Breast epithelium (tissue), 4 donors: ENCODE measurements at places on chromosomes 12 and 14. TPM values are rescaled to one million over a fixed set of nuclear protein-coding genes. Genes with fewer than 3 reads are reported as not detected.

PIWIL1 gene
- total RNA-seq: not detected

PKP2 gene
- 32.5 TPM for total RNA-seq

PRB2 gene
- not detected for total RNA-seq

SETD1B gene
- total RNA-seq: 4.2 TPM

TAS2R7 gene
- not detected for total RNA-seq

LRTM2 gene
- total RNA-seq: not detected

KRT7 gene
- total RNA-seq: 1,051 TPM

NRXN3 gene
- total RNA-seq: 3.5 TPM

B4GALNT3 gene
- 4.6 TPM for total RNA-seq

AVPR1A gene
- 7.5 TPM for total RNA-seq

EXOC3L4 gene
- total RNA-seq: 1.0 TPM

TTC9 gene
- 0.48 TPM for total RNA-seq

ST8SIA1 gene
- 11.1 TPM for total RNA-seq

PAPLN gene
- total RNA-seq: 19.7 TPM

TGM1 gene
- total RNA-seq: 1.6 TPM

NYNRIN gene
- total RNA-seq: 7.7 TPM

REP15 gene
- 3.3 TPM for total RNA-seq

NXPH4 gene
- not detected for total RNA-seq

FZD10 gene
- total RNA-seq: 2.0 TPM

CCDC196 gene
- not detected for total RNA-seq

DPPA3 gene
- total RNA-seq: not detected

KRT3 gene
- not detected for total RNA-seq

CIROP gene
- total RNA-seq: not detected

HNRNPC gene
- total RNA-seq: 480 TPM

MYBPC1 gene
- total RNA-seq: 92.2 TPM

PARP11 gene
- total RNA-seq: 7.5 TPM

POTEG gene
- total RNA-seq: not detected

FAM90A1 gene
- total RNA-seq: not detected

FSCB gene
- not detected for total RNA-seq

BEST3 gene
- total RNA-seq: 0.66 TPM

TAS2R30 gene
- total RNA-seq: 8.6 TPM

KRT71 gene
- 0.16 TPM for total RNA-seq

OR6C2 gene
- total RNA-seq: not detected

ENO2 gene
- 5.0 TPM for total RNA-seq

RNU7-1 gene
- total RNA-seq: not detected

LMBR1L gene
- 58.3 TPM for total RNA-seq

DTX1 gene
- 7.9 TPM for total RNA-seq

VRTN gene
- total RNA-seq: not detected

ZDHHC22 gene
- not detected for total RNA-seq

PTPRQ gene
- total RNA-seq: 0.66 TPM

SERPINA5 gene
- 20.6 TPM for total RNA-seq

RTN1 gene
- 17.7 TPM for total RNA-seq

GYS2 gene
- total RNA-seq: 11.4 TPM

IAPP gene
- not detected for total RNA-seq

BLOC1S1 gene
- 162 TPM for total RNA-seq

EPS8 gene
- total RNA-seq: 137 TPM

NTF3 gene
- total RNA-seq: 1.3 TPM

OR4N2 gene
- not detected for total RNA-seq

PTHLH gene
- total RNA-seq: 7.5 TPM

ADGRD1 gene
- total RNA-seq: 11.6 TPM

COPZ1 gene
- total RNA-seq: 70.9 TPM

CLEC6A gene
- not detected for total RNA-seq

C14orf39 gene
- total RNA-seq: not detected

SSPN gene
- total RNA-seq: 17.7 TPM
